Calu3 (cell line): ENCODE measurements at places on chromosomes 11 and 22.

DNA sequence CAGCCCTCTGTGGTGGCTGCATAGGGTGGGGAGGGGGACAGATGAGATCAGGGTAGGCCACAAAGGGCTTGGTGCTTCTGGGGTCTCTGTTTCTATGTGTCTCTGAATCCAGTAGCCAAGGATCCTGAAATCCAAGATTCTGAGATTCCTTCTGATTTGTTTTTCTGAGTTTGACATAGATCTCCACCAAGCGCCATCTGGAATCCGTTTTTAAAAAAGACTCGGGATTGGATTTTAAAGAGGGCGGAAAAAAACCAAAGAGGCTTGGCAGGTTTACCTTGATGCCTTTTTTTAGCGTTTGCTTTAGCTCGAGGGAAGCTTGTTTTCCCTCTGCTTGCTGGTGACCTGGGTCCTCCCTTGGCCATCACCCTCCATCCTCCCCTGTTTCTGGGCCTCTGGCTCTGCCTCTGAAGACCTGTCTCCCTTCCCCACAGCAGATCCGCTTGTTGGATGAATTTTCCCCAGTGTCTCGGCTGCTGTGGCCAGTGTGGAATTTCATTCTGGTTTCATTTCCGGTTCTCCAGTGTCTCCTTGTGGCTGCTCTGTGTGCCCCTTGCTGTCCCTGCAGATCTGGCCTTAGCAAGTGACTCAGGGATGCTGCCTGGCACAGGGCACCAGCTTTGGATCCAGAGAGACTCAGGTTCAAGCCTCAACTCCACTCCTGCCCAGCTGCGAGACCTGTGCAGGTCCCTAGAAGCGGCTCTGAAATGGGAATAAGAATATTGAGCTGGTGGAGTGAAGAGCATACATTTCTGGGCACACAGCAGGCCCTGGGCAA lies 15.1 kb downstream of the SYNGR1 start:
- peaks cover 16% of the 10 kb centered on the region for H3K27me3 ChIP-seq
- no peak for DNase-seq
- no peak overlapping the region for H3K27ac ChIP-seq
- H3K4me1 ChIP-seq, result peaks cover 9% of the 10 kb centered on the region
- no peak overlapping the region for H3K4me3 ChIP-seq

DNA sequence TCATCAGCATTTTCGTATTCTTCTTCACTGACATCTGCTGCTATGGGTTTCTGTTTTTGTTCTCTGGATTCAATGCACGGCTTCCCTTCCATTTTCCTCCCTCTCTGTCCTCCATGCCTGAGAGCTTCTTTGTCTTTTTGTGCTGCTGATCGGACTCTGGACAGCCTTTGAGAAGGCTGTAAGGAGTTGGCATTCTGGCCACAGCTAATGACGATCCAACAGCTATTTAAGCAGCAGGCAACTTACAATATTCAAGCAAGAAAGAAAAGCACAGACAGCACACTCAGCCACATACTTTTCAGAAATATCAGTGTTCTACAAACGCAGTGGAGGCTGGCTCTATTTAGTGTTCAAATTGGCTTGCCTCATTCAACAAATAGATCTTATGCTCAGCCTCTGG lies 60.9 kb upstream of the ZC3H12C start:
- no peak overlapping the region for H3K27ac ChIP-seq
- no peaks in the 10 kb centered on the region for H3K4me1 ChIP-seq
- H3K27me3 ChIP-seq, result no peaks in the 10 kb centered on the region
- no peak for DNase-seq
- H3K36me3 ChIP-seq, result no peaks in the 10 kb centered on the region

- H3K27ac ChIP-seq, result no peak overlapping the region
- no peak for DNase-seq
- H3K36me3 ChIP-seq, result peaks cover 62% of the 10 kb centered on the region
- no peaks in the 10 kb centered on the region for H3K4me1 ChIP-seq
- no peak overlapping the region for H3K4me3 ChIP-seq
- H3K27me3 ChIP-seq, result no peaks in the 10 kb centered on the region
Measured at GRCh38 chr22:49892226-49892899, 25.9 kb downstream of the ALG12 start.

- H3K4me3 ChIP-seq, result no peak overlapping the region
- H3K27me3 ChIP-seq, result no peaks in the 10 kb centered on the region
- peaks cover 8% of the 10 kb centered on the region for H3K36me3 ChIP-seq
Measured at GRCh38 chr11:47253660-47254059, 4.1 kb upstream of the NR1H3 start.

DNA sequence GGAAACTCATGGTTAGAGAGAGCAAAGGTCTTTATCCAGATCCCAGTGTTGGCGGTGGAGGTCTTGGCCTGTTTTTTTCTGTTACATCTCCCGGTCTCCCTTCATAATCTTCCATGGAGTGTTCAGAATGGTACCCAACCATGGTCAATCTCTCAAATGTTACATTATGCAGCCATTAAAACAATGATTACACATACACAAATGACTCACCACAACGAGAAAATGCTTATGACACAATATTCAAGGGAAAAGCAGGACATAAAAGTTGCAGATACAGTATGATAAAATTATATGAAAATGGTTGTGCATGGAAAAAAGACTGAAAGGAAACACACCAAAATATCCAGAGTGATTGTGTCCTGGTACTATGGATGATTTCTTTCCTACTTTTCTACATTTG lies 17.8 kb upstream of the CSNK1E start:
- peak overlapping the region; percentile 70 for H3K4me3 ChIP-seq
- H3K4me1 ChIP-seq, result peaks cover 10% of the 10 kb centered on the region
- no peak for DNase-seq
- no peaks in the 10 kb centered on the region for H3K36me3 ChIP-seq

- no peak for DNase-seq
- peaks cover 81% of the 10 kb centered on the region for H3K36me3 ChIP-seq
- H3K4me3 ChIP-seq, result peak overlapping the region; percentile 21
Measured at GRCh38 chr22:50443801-50444625, 30.8 kb downstream of the SBF1 start.
